Activated CD4-positive, alpha-beta T cell treated with anti-CD3 and anti-CD28 coated beads, Interleukin-2, amount 50 U/mL, for 48 hours (primary cell): ENCODE measurements at places on chromosomes 4 and X.

- DNase-seq = no peak
Observed at GRCh38 chr4:26891054-26891453, 30.4 kb downstream of the STIM2 start.

- peak; percentile 16 for DNase-seq
Observed at GRCh38 chrX:103063918-103064434, at the start of gene BEX1. TSS of gene BEX1 (minus strand) at chrX:103064171. CDS start at chrX:103063274, 897 bp downstream.

DNA sequence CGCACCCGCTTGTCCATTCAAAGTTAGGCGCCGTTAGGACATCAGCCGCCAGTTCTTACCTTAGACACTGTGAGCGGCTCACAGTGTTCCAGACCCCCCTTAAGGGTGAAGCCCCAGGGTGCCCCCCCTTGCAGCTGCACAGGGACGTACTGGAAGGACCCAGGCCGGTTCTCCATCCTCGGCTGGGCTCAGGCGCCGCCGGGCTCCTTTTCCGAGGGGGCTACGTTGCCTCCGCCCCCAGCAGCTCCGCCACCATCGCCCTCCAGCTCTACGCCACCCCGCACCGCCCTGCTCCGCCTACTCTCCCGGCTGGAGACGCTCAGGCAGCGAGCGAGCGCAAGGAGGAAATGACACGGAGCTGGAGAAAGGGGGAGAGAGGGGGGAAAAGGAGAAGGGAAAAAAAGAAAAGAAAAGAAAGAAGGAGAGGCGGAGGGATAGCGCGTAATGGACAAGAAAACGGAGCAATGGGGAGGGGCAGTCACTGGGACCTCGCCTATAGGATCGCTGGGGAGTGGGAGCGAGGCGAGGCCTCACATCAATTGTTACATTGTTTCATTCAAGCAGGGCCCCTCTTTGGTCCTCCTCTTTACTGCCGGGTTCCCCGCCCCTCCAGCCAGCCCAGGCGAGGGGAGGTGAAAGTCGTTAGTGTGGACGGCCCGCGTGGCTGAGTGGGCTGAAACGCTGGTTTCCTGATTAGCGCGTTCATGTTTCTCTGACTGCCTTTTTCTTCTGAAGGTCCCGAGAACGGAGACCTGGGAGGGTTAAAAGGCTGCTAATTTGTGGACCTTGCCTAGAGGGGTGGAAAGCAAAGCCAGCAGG is at the start of gene SHROOM4:
SHROOM4 (minus strand) TSS at position 352 of the 819 bp plus-strand sequence; CDS start at position 176, 176 bp downstream.
- DNase-seq = no peak

DNA sequence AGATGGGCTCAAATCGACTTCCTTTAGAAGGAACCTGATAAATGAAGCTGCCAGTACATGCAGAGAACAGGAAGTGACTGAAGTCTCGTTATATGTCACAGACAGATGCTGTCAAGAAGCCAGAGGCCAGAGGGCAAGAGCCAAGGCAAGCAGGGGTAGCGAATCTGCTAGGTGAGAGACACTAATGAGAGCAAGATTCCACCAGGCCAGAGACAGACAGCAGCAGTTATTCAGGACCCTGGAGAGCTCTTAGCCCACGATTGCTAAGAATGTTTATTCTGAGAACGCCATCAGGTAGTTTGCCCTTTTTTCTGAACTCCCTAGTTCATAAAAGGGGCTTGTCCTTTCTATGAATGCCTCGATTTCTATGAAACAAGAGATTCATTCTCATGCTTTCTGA is 73.7 kb downstream of the BEND2 start:
- DNase-seq = peak; percentile 2

DNA sequence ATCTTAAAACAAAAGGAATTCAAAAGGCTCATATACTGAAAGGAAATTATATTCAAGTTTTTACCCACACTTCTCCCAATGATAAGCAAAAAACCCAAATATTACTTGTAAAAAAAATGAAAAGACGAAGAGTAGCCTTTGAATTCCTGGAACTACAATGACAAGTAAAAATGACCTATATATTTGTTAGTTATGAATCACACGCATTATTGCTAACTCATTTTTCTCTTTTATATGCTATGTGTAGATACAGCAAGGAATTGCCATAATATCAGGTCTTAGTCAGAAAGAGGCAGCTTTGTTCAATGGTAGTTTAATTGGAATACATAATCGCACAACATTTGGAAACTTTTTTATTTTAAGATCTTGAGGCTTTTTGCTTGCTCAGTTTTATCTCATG is 22.7 kb upstream of the ASB5 start:
- DNase-seq = no peak

DNA sequence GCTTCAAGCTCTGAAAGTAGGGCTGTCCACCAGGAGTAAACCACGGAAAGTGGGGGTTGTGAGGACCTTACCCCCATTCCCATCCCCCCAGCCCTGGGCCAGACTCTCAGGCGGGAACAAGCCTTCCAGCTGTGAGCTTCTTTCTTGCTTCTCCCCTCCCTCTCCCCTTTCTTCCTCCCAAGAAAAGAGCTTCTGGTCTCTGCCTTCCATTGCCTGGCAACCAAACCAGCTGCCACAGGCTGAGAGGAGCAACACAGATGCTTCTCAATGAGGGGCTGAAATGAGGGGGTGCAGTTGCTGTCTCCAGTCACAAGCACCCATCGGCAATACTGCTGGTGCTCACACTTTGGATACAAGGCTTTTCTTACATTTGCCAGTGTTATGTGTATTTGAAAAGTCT is 72.5 kb downstream of the SLC16A2 start:
- no peak for DNase-seq

- no peak for DNase-seq
Observed at GRCh38 chr4:176198316-176198903, 3.0 kb upstream of the SPATA4 start.

- no peak for DNase-seq
Observed at GRCh38 chr4:16351161-16351560, 124.9 kb upstream of the TAPT1 start.

DNA sequence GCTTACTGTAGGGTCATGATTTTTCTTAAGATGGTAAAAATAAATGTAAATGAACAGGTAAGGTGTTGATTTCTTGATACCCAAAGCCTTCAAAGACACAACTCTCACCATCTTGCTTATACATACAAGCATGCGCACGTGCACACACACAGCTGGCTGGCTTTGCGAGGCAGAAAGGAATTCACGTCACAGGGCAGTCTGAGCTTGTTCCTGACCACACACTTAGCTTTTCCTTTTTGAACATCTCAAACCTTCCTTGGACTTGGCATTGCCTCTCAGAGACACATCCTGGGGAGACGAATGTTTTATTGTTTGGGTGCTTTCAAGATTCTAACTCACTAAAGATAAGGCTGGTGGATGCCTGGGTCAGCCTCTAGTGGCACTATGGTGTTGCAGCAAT is 175.0 kb downstream of the NHS start:
- DNase-seq = no peak

DNA sequence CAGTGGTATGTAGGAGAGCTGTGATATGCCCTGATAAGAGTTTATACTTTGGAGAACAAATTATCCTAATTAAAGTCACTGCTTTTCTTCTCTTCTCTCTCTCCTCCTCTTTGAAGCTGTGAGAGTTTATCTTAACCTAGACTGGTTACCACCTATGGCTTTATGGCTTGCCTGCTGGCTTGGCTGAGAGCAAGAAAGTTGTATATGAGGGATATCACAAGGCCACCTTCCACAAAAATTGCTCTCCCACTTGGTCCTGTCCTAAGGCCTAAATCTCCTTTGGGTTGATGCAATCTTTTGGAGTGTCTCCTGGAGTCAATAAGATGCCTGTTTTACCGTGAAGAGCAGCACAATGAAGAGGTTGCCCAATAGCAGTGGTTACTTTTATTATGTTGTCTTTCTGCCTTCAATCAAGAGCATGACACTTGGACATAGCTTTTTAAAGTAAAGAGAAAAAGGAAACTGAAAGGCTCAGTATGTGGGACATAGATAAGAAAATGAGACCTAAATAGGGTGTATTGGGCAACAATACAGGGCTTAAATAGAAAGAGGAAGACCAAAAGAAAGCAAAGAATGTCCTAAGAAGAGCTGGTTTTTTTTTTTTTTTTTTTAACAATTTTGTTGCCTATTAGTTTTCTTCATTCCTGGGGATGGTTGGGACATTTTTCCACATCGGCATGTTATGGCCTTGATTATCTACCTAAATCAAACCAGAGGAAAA is 9.2 kb downstream of the GUCY1A1 start:
- DNase-seq = no peak

GRCh38 chrX:57772637-57773036 is 92.6 kb upstream of the NLRP2B start:
- DNase-seq = no peak

DNA sequence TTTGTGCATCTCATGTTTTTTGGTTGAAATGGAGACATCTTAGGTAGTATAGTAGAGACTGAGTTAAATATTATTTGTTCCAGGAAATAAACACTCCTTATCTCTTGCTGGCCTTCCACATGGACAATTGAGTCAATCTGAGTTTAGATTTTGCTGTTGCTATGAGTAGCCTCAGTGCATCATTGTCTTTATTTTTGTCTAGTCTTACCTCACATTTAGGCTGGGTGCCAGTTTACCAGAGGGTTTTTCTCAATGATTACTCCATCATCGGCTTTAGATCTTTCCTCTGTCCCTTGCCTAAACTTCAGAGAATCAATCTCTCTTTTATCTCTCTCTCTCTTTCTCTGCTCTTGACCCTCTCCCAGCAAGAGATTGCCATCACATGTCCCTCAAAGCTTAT is 73.6 kb downstream of the GABRB1 start:
- DNase-seq = no peak

- no peak for DNase-seq
Observed at GRCh38 chr4:30765022-30765421, 44.9 kb downstream of the PCDH7 start.

DNA sequence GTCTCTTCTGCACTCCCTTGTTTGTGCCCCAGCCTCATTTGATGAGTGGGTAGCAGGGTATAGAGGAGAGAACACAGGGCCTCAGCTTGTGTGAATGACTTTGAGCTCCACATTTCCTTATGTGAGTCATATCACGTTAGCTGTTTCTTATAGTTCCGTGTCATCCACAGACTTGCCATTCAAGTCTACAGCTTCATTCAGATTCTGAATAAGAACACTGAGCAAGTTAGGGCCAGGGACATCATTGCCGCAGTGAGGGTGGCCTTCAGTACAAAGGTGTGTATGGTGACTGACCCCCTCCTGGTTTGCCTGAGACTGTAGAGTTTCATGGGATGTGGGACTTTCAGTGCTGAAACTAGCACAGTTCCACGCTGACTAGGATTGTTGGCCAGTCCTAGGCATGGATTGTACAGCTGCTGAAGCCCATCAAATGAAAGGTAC is 23.6 kb downstream of the KLF3 start:
- DNase-seq = peak; percentile 30

GRCh38 chr4:186039697-186040096 is 29.3 kb upstream of the TLR3 start:
- no peak for DNase-seq

- no peak for DNase-seq
Observed at GRCh38 chr4:123849495-123849894, 452.9 kb downstream of the SPRY1 start.

GRCh38 chrX:71565474-71566041 is 12.7 kb upstream of the GCNA start:
- no peak for DNase-seq

- DNase-seq = no peak
Observed at GRCh38 chr4:89658701-89659024, 178.3 kb downstream of the SNCA start.

DNA sequence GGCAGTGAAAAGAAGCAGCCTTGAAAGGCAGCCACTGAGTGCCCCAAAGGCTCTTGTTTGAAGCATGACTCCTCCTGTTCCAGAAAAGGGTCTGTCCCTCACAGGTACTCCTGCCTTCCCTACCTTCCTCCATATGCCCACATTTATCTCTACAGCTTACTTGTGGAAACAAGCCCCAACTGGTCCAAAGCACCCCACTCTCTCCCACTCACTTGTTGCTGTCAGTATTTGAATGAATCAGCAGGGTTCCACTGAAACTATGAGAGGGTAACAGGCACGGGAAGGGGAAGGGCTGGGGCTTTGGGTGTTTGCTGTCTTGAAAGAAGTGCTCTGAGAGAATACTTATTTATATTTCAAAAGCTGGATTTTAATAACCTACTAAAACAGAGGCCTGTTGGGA is 34.9 kb downstream of the GPR143 start:
- DNase-seq = no peak

DNA sequence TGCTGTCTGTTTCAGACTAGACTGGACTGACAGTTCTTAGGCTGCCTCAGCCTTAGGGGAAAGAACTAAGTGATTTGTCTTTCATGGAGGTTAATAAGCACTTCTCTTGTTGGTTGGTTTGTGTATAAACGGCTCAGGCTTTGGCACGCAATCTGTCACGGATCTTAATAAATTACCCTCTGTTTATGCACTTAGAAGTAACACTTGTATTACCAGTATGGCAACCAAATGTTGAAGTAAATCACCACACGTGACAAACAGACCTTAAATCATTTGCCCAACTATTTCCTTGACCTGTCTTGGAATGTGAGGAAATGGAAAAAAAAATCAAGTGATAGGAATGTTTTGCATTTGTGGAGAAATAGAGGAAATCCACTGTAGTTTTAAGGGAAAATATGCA is 69.9 kb downstream of the TEX13A start:
- DNase-seq = no peak

DNA sequence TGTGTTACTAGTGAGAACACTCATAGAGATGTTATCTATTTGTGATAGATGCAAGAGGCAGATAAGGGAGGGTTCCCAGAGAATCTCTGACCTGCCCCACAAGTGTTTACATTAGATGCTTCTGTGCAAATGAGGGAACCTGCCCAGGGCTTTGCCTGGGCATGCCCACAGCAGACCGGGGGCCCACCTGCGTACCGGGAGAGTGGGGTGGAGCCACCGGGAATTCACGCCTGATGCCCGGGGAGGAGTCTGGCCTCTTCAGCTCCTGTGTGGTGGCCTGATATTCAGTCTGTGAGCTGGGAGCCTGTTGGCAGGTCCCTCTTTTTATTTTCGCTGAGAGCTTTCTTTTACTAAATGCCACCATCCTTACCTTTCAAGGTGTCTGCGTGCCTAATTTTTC is 155.7 kb downstream of the SNCA start:
- DNase-seq = no peak

- DNase-seq = no peak
Observed at GRCh38 chr4:917466-917865, 14.7 kb downstream of the GAK start.

DNA sequence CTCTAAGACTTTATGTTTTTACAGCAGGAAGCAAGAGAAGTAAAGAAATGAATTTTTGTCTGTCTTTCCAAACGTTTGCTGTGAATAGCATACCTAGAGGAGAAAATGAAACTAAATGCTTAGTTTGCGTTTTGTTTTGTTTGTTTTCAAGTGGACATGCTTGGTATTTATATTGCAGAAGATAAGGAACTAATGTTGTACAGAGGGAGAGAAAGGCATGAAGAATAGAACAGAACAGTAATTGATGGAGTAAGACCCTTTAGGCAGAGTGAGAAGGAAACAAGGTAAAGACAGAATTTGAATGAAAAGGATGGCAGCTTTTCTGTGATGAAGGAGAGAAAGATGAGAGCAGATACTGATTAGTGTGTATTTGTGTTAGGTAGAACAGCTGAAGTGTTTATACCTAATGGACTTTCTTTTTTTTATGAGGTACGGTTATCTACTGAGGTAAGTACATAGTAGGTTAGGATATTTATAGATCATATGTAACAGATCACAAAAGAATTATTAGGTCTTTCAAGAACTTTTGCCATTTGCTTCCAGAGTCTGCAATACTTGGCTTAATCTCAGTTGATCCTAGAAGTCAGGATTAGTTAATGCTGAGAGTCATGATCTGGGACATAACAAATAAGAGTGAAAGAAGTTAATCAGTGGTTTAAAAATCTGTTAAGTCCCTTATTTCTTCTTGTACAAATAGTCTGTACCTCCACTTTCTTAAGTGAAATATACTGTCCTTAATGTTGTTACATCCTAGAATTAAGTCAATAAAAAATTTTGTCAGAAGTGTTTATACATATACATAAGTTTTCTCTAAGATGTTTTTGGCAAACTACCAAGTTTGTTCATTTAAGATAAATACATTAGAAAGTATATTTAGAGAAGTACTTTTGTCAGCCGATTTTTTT is 36.8 kb downstream of the FABP2 start:
- DNase-seq = no peak
